ENCODE measurements at places on chromosomes 6 and 20.

DNA sequence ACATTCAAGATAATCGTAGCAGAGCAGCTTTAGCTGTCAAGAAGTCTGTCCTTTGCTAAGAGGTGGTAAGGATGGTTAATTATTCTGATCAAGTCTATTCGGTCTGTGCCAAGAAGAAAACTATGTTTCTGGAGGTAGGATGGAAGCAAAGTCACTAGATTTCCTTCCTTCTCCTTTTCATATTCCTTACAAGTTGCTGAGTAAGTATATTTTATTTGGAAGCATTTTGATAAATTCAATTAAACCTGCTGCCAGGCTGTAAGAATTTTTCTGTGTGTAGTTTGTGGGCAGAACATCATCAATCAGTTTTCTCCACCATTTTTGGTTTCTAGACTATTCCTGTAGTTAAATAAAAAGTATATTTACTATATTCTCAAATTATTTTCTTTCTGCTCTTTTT lies 311.3 kb downstream of the PRKN start:
- DNase-seq = no peak

DNA sequence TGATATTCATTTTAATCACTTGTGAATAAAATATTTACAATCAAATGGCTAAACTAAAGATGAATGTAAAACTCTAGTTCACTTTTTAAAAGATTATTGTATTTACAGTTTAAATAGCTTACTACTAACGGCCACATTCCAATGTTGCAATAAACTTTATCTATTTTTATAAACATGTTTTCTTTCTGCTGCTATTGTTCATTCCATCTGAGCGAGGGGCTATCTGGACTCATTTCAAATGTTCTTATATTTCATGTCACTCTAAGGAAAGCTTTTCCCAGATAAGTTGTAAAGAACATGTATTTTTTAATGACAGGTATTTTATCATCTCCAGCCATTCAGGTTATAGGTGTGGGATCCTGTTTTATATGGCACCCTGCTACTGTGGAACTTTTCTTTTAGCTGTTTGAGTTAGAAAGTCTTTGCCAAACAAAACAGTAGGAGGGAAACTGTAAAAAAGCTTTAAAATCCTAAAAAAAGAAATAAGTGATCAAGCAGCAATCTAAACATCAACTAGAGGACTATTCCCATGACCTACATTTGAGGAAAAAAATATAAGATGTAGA lies 42.5 kb downstream of the HMGCLL1 start:
- DNase-seq = no peak

- DNase-seq = no peak
Observed at GRCh38 chr6:31450751-31451150, 47.2 kb upstream of the MICB start.

DNA sequence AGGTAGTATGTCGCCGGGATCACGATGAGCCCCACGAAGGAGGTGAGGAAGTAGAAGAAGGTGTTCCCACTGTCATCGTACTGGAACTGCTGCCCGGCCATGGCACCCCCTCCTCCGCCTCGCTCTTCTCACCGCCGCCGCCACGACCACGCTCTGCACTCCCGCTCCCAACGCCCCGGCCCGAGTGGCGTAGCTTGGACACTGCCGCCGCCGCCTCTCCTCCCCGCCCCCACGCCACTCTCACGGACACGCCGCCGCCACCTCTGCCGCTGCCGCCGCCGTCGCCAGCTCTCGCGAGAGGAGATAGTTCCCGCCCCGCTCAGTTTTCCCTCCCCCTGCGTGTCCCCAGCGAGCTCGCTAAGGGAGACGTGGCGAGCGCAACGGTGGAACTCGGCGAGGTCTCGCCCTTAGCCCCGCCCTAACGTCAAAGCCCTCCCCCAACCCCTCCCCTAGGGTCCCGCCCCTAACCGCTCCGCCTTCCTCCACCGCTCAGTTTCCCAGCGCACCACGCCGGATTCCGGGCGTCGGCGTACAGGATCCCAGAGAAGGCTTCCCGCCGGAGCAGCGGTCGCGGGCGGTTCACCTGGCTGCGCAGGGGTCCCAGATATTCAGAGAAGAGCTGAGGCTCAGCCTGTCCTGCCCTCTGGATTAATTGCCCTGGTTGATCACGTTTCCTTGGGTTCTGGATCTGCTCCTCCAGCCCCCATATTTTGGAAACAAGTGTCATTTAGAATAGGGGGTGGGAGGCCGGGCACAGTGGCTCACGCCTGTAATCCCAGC lies at the start of gene SEC63:
TSS of gene SEC63 (minus strand) at position 300 of the 780 bp plus-strand sequence. CDS start at position 101, 199 bp downstream.
- peak; percentile 98 for DNase-seq

DNA sequence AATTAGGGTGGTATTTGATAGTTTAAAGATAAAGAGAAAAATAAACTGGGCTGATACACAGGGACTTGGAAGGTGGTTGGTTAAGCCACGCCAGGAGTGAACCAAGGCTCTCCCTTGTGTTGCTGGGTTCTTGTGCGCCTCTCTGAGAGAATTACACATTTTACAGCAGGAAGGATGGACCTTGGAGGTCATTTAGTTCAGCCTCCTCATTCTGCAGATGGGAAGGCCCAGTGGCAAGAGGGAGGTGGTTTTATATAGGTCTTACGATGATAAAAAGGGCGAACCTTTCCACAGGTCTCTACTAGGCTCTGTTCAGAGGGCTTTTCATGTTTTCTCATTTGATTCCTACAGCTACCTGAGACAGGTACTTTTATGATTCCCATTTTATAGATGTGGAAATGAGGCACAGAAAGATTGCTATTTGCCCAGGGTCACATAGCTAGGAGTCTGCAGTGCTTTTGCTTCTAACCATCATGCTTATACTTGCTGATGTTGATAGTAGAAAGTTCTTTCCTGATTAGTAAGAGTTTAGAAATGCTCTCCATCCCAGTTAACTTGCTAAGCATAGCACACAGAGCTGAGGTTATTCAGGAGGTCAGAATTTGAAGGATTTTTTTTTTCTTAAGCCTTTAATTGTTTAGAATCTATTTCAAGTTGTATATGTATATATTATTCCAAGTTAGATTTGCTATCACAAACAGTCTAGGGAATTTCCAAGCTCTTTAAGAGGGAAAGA lies 12.8 kb downstream of the HIVEP1 start:
- DNase-seq = no peak

- no peak for DNase-seq
Observed at GRCh38 chr6:5205035-5205507, 55.7 kb downstream of the LYRM4 start.

DNA sequence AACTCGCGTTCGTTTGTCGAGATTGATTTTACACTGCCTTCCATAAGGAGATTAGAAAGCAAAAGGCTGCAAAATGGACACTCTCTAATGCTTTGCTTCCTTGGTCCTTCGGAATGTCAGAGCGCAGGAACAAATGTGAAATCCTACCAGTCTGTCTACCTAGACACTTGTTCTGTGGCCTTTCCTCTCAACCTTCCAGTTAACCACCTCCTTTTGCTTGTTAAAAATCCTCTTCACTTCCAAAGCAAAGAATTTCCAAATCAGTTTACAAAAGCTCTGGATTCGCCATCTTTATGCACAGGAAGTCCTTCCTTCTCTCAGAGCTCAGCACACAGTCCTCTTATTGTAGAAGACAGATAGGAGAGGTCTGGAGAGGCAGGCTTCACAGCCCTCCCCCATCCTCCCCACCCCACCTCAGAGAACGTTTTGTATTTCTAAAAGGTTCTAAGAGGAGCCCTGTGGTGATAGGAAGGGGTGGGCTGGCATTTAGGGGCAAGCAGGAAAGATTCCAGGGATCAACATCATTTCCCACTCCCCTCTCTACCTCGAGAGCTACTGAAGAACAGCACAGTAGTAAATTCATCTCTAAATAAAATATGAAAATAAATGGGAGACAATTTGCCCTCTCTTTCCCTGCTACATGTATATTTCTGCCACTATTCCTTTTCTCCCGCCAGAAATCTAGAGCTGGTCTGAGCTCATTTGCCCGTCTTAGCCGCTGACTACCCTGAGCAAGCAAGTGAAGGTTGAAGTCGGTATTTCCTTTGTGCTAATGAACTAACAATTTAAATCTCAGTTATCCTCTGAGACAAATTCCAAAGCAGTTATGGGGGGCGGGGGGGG lies 18.9 kb downstream of the TFAP2A start:
- no peak for DNase-seq

DNA sequence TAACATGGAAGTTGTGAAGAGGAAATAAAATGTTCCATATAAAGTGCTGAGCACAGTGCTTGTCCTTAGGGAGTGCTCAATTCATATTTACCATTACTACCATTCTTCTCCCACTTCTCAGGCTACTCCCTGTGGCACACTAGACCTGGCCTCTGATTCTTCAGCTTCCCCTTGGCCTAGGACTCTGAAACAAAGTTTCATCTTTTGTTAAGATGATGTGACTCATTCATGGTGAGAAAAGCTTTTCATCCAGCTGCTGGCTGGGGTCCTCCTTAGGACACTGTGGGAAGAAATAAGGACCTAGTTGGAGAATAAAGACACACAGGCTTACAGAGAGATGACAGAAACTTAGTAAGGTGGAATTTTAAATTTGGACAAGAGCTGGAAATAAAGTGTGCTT lies 314.8 kb downstream of the CDC5L start:
- DNase-seq = no peak

GRCh38 chr6:4936681-4937041 lies 67.2 kb downstream of the RPP40 start:
- DNase-seq = peak; percentile 36

GRCh38 chr6:107066697-107067659 lies 39.0 kb downstream of the MTRES1 start:
- peak; percentile 87 for DNase-seq

DNA sequence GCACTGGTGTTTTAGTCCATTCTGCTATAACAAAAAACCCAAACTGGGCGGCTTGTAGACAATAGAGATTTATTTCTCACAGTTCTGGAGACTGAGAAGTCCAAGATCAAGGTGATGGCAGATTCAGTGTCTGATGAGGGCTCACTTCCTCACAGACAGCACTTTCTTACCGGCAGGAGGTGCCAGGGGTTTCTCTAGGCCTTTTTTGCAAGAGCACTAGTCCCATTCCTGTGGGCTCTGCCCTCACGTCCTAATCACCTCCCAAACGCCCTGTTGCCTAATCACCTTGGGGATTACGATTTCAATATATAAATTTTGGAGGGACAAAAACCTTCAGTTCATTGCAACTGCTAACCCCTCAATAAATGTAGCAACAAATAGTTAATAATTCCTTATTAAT lies 140.0 kb upstream of the SGK1 start:
- DNase-seq = no peak

All from activated CD4-positive, alpha-beta T cell treated with anti-CD3 and anti-CD28 coated beads, Interleukin-2, amount 50 U/mL, for 16 hours (primary cell).